ENCODE measurements at places on chromosomes 6 and 20.

GRCh38 chr6:106747139-106747538 lies 117.8 kb downstream of the QRSL1 start:
- DNase-seq, result no peak

GRCh38 chr20:50399917-50400704 lies 110.1 kb upstream of the PTPN1 start:
- DNase-seq, result no peak

GRCh38 chr20:10686356-10687133 lies 12.7 kb upstream of the JAG1 start:
- DNase-seq, result no peak

DNA sequence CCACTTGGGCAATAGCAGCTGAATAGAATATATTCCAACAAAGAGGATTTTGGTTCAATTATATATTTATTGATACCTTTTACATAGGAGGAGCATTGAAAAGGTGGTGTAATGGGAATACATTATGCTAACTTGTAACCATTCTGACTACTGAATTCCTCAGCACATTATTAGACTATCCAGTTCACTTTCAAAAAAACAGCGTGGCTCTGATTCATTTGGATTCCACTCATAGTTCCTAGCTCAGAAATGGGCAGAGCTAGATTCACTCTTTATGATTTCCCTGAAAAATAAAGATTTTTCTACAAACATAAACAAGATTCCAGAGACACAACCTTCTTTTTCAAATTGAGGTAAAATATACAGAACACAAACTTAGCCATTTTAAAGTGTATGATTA lies 9.2 kb upstream of the TRERF1 start:
- no peak for DNase-seq

DNA sequence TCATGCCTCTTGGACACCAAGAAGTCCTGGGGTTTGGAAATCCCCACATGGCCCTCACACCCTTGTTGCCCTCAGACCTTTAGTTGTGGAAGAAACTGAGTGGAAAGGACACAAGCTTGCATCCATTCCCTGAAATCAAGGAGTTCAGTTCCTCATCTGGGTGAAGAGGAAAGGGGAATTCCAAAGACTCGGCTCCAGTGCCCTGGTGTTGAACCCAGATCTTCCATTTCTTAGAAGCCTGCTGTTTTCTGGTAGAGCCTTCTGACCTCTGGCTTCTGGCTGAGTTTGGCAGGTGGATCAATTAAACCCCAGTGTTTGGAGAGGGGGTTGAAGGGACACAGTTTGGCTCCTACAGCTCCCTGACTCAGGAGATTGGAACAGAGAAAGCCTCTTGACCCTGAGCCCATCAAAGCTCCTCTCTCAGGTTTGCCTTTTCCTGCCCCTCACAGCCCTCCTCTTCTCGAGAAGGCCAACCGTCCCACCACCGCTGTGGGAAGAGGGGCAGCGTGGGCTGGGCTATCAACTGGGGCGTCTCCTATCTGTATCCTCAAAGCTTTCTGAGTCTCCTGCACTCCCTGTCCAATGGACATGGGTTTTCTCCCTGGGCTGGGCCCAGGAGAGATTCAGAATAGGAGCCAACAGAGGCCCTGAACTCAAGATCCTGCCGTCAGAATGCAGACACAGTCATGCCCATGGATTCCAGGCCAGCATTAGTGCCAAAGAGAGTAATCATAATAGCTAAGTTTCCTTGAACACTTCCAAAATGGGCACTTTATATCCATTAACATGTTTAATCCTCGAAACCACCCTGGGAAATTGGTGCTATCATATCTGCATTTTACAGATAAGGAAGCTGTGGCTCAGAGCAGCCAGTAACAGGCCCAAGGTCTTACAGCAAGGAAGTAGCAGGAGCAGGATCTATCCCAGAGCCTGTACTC lies 146.2 kb downstream of the VEGFA start:
- DNase-seq, result no peak

GRCh38 chr20:46774943-46775560 lies 65.6 kb downstream of the SLC2A10 start:
- no peak for DNase-seq

DNA sequence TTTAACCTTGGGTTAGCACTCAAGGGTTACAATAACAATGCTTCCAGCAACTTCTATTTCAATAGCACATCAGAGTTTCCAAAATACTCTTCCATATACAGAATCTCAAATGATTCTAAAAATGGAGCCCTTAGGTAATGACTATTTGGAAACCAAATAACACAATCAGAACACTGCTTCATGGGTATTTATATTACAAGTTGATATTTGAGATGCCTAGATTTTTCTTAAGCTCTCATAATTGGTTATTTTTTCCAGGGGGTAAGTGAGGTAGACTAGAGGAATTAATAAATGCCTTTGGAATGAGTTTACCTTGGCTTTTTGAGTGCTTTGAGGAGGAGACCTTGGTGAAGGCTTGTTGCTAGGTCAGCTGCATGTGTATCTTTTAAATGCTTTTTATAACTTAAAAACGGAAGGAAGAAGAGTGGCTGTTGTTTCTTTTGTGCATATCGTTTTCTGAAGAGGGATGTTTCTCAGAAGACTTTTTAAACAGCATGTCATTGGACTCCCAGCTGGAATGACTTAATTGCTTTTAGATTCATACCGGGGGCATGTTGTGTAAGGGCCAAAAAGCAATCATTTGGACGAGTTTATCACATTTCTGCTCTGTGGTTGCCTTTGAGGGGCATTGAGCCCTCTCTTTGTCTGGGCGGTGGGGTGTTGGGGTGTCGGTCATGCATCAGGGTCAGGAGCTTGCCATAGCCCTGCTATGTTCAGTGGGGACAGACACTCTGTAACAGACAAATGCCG lies 186.0 kb downstream of the DTNBP1 start:
- DNase-seq, result no peak

DNA sequence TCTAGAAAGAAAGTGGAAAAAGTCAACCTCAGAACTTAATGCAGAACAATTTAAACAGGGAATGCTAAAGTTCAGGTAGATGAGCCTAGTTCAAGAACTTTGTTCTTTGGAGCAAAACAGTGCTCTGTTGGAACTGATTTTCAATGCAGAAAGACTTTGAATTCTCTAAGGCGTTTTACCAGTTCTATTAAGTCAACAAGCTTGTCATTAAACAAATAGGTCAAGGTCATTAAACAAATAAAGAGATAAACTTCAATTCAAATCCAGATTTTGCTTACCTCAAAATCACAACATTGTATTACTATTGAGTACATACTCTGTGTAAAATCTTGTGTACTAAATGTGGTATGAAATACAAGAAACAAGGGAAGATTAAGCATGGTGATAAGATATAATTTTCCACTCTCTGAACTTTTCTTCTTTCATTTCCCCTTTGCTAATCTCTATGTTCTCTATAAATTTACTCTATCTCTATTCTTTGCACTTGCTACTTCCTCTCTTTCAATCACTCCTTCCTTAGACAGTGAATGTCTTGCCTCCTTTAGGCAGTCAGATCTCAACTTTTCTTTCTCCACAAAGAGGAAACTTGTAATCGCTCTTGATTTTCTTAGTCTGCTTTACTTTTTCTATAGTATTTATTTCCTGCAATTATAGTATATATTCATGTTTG lies 160.8 kb upstream of the KHDRBS2 start:
- DNase-seq, result no peak

DNA sequence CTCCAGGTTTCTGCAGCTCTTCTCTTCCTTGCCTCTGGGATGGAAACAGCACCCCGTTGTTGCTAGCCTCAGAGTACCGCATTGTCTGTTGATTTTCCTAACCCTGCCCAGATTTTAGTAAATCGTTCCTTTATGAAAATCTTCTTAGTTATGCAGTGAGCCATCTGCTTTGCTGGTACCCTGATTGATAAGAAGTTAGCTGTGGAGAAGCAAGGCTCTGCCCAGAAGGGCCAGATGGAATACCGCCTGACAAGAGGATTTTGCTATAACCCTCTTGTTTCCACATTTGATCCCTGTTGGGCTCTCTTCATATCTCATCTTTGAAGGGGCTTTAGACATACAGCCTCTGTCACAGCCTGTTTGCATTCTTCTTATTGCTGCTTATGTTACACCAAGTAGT lies 229.0 kb downstream of the CDKAL1 start:
- DNase-seq, result no peak

GRCh38 chr6:21726676-21727075 lies 133.1 kb downstream of the SOX4 start:
- DNase-seq, result no peak
